ENCODE measurements at places on chromosomes 7 and 10. TPM values are rescaled to one million over a fixed set of nuclear protein-coding genes. Genes with fewer than 3 reads are reported as not detected.

- DNase-seq: no peak
These were observed 249.3 kb upstream of the PFKP start for GRCh38 chr10:2817940-2818636.

DNA sequence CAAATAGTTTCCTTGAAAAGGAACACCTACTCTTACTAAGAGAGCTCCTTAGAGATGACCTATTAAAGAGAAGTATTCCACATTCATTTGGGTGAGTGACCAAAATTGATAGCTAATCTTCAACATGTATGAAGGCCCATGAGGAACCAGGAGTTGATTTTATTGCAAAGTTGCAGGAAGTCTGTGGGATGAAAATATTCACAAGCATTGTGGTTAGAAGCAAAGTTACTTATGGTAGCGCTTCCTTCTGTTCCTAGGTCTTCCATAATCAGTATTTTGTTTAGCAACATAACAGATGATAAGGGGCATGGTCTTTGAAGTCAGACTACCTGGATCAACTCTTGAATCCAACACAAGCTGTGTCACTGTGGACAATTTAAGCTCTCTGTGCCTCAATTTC, 164.5 kb downstream of the DGKB start:
- no peak for DNase-seq

DNA sequence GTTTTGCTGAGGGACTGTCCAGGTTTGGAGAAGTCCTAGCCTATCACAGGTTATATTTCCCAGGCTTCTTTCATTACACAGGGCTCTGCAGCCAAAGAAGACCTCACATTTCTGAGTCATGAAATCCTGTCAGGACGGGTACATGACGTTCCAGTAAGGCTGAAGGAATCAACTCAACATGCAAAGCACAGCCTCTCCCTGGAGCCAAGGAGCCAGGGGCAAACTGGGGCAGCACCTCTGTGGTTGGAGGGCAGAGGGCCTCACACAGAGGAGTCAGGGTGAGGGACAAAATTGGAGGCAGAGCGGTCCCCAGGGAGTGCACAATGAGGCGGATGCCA, 116.3 kb upstream of the GDF10 start:
- no peak for DNase-seq

DNA sequence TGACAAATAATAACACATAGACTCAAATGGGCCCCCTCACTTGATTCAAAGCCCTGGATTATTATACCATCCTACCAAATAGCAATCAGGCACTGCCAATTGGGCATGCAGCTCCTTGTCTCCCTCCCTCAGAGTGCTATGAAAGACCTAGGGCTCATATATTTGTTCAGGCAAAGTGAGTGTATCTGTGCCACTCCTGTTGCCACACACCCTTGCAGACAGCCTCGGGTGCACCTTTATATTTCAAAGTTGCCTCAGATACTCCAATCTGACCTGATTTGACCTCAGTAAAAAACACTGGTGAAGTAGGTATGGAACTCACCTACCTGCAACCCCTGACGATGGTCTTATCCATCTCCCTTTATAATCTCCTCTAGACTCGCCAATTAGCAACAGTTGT, 3.0 kb upstream of the NAMPT start:
- DNase-seq: no peak

DNA sequence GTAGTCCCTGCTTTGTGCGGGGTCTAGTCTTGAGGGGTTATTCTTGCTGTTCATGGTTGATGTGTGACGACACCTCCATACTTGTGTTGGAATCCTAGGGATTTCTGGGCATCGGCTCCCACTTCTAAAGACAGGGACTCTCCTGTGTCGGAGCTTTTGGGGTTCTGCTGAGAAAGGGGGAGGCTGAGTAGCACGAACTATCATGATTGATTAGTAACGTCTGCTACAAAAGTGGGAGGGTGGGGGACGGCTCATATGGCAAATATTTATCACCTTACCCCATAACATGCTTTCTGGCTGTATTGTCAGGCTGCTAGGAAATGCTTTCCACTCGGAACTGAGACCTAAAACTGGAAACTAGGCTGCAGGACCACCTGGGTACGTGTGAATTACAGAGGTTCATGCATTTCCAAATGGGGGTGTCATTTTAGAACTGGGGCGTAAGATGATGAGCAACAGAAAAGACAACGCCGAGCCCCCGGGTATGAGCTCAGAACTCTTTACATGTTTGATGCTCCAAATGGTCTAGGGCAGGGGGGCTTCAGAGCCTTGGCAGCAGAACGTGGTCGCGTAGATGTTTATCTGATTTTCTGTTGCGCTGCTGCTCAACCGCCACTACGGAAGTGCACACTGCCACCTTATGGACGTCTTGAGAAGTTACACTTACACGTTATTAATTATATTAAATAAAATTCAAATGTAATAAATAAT, 15.1 kb upstream of the NME8 start:
- DNase-seq: no peak

DNA sequence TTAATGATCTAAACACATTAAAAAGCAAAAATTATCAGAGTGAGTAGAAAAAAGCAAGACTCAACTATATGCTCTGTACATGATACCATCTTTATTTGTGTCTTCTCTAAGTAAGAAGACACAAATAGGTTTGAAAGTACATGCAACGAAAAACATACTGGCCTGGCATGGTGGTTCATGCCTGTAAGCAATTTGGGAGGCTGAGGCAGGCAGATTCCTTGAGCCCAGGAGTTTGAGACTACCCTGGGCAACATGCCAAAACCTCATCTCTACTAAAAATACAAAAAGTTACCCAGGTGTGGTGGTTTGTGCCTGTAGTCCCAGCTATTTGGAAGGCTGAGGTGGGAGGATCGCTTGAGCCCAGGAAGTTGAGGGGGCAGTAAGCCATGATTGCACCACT, 78.1 kb upstream of the TOMM7 start:
- no peak for DNase-seq

- no peak for DNase-seq
These were observed 32.8 kb upstream of the SORCS3 start for GRCh38 chr10:104608091-104608828.

GRCh38 chr7:122688400-122688998, 10.4 kb downstream of the RNF133 start:
- no peak for DNase-seq

The HECW1 gene
- not detected for total RNA-seq

The AOAH gene
- 0.75 TPM for total RNA-seq

The SDHAF3 gene
- total RNA-seq: not detected
